Activated T-cell treated with anti-CD3 and anti-CD28 coated beads, Interleukin-2, amount 50 U/mL, for 1 hour (primary cell): ENCODE measurements at places on chromosomes 5 and 9.

DNA sequence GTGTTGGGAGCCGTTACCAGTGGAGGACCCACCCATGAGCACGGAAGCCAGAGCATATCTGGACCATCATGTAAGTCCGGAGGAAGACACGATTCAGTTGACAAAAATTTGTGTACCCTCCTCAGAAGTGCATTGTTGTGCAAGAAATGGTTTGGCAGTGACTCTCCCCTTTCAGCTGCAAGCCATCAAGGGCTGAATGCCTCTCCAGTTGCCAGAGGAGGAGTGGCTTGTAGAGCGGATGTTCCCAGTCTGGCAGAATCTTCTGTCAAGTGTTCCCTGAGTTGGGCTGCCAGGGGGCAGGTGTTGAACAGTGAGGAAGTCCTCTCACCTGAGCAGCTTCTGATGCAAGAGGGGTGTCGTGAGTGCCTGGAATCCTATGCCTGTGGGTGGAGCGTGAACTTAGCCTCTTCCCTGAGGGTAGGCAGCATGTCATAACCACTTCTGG is 27.6 kb upstream of the CDKN2AIPNL start:
- no peak for DNase-seq

- DNase-seq: no peak
These were observed 194.6 kb downstream of the CETN3 start for GRCh38 chr5:90214991-90215390.

GRCh38 chr5:115565233-115565632 is 20.7 kb upstream of the FEM1C start:
- no peak for DNase-seq

DNA sequence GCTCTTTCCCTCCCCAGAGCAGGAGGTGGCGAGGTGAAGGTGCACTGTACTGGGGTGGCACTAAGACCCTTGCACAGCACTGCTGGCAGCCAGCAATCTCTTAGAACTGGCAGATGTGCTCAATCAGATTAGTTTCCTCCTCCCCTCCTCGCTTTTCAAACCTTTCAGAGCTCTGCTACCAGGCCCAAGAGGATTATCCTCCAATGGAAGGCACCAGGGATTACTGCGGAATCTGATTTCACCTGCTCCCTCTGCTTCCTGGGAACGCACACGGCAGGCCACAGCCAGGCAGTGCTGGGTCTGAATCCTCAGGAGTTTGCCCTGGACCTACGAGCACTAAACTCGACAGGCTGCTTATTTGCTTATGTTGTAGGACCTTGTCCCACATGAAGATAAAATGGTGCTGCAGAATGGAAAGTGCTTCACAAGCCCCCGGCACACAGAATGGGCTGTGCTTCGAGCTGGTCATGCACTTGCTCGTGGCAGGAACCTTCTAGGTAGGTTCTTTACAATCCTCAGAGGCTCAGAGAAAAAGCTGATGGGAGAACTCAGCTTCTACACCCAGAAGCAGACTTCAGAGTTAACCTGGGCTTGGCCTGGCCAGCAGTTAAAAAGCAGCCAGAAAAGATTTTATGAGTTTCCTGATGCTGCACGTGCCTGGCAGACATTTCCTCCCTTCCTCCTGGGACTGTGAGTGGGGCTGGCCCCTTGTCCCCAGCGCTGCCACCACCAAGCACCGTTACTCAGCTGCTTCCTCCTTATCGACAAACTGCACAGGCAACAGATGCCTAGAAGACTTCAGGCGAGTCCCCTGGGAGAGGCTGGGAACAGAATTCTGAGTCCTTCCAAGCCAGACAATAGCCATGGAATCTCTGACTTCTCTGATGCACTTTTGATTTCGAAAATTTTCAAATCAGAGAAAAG is 33.1 kb downstream of the FABP6 start:
- DNase-seq: no peak

DNA sequence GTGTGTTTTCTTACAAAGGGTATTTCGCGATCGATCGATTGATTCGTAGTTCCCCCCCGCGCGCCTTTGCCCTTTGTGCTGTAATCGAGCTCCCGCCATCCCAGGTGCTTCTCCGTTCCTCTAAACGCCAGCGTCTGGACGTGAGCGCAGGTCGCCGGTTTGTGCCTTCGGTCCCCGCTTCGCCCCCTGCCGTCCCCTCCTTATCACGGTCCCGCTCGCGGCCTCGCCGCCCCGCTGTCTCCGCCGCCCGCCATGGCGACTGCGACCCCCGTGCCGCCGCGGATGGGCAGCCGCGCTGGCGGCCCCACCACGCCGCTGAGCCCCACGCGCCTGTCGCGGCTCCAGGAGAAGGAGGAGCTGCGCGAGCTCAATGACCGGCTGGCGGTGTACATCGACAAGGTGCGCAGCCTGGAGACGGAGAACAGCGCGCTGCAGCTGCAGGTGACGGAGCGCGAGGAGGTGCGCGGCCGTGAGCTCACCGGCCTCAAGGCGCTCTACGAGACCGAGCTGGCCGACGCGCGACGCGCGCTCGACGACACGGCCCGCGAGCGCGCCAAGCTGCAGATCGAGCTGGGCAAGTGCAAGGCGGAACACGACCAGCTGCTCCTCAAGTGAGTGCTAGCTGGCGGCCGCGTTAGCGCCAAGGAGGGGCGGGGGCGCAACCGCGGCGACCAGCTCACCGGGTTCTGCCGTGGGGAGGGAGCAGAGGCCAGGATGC is 480 bp downstream of the LMNB1 start:
- DNase-seq: peak; percentile 72
